Fibroblast of lung (primary cell): ENCODE measurements at places on chromosomes 1 and 21.

GRCh38 chr1:233390842-233391737 lies 63.6 kb downstream of the MAP3K21 start:
- no peak for DNase-seq
- H3K27ac ChIP-seq: no peak overlapping the region
- no peak overlapping the region for H3K4me3 ChIP-seq
- no peaks in the 10 kb centered on the region for H3K27me3 ChIP-seq

GRCh38 chr21:36473203-36473602 lies 6.7 kb downstream of the CLDN14 start:
- H3K27me3 ChIP-seq: no peaks in the 10 kb centered on the region
- H3K27ac ChIP-seq: no peak overlapping the region
- H3K4me3 ChIP-seq: no peak overlapping the region

DNA sequence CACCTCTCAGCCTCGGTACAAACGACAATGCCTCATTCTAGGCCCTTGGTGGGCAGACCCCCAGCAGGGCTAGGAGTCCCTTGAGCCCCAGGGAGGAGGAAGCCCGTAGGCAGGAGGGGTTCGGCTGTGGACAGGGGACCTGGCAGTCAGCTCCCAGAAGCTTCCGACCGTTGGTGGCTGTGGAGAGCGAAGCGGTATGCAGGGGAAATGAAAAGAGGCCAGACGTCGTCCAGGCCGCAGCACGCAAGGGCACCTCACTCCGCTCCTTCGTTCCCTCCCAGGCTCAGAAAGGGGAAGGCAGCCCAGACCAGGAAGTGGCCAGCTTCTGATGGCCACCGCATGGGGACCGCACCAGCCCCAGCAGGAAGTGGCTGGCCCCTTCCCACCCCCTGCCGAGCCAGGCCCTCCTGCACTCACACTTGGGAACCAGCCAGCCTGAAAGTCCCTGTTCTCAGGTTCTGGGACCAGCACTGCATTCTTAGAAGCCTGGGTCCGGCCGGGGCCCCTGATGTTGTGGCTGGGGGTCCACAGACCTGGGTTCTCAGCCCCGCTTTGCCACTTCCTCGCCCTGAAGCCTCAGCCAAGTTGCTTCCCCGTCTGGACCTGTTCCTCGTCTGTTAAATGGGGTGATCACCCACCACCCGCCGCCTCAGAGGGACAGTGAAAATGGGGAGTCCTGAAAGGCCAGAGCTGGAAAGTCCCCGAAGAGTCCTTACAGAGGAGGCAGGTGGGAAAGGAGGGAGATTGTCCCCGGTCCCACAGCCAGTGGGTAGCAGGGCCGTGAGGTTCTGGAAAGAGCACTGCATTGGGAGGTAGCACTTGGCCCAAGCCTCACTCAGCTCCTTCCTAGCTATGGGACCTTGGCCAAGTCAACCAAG lies 104.0 kb upstream of the RUNX3 start:
- no peaks in the 10 kb centered on the region for H3K4me1 ChIP-seq
- no peaks in the 10 kb centered on the region for H3K36me3 ChIP-seq
- H3K27ac ChIP-seq: no peak overlapping the region
- no peaks in the 10 kb centered on the region for H3K27me3 ChIP-seq

GRCh38 chr1:182589520-182589919 lies 464 bp upstream of the RNASEL start:
- no peaks in the 10 kb centered on the region for H3K36me3 ChIP-seq
- peaks cover 2% of the 10 kb centered on the region for H3K4me1 ChIP-seq
- no peaks in the 10 kb centered on the region for H3K27me3 ChIP-seq

GRCh38 chr1:109661391-109661790 lies 5.5 kb downstream of the GSTM4 start:
- no peak overlapping the region for H3K4me3 ChIP-seq
- H3K4me1 ChIP-seq: peaks cover 3% of the 10 kb centered on the region
- no peaks in the 10 kb centered on the region for H3K36me3 ChIP-seq
- DNase-seq: no peak
- H3K27me3 ChIP-seq: no peaks in the 10 kb centered on the region
- no peak overlapping the region for H3K27ac ChIP-seq

DNA sequence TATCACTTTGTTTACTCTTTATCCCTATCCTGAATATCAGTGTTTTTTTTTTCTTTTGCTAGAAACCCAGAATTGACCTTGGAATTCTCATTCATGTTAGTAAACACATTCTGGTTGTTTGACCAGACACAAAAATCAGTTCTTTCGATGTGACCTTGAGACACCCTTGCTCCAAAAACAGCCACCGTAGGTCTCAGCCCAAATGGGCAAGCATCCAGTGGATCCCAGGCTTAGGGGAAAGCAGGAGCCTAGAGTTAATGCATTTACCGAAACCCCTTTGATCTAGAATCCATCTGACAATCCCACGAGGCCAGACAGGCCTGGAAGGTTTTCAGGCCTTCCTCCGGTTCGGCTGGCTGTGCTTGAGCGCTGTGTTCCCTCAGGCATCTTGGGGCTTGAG lies 47.6 kb downstream of the IRF2BP2 start:
- H3K36me3 ChIP-seq: no peaks in the 10 kb centered on the region
- H3K27me3 ChIP-seq: no peaks in the 10 kb centered on the region
- DNase-seq: no peak

- H3K36me3 ChIP-seq: no peaks in the 10 kb centered on the region
- H3K27me3 ChIP-seq: no peaks in the 10 kb centered on the region
- no peak overlapping the region for H3K27ac ChIP-seq
- H3K4me3 ChIP-seq: no peak overlapping the region
Measured at GRCh38 chr1:43313771-43314170, 13.0 kb downstream of the TIE1 start.
